Prostate gland (tissue), 2 donors: ENCODE measurements at places on chromosomes 2 and 18. TPM values are rescaled to one million over a fixed set of nuclear protein-coding genes. Genes with fewer than 3 reads are reported as not detected.
A peak's percentile ranks its signal among the peaks of the same experiment; 100 is the strongest.

- no peak for DNase-seq
Observed at GRCh38 chr2:202736826-202737225, 102.1 kb downstream of the FAM117B start.

GRCh38 chr2:27485496-27485895 lies 4.0 kb downstream of the IFT172 start:
- no peak for DNase-seq

DNA sequence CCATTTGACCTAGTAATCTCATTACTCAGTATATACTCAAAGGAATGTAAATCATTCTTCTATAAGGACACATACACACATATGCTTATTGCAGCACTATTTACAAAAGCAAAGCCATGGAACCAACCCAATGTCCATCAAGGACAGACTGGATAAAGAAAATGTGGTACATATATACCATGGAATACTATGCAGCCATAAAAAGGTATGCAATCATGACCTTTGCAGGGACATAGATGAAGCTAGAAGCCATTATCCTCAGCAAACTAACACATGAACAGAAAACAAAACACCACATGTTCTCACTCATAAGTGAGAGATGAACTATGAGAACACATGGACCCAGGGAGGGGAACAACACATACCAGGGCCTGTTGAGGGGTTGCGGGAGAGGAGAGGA lies 214.5 kb downstream of the NBAS start:
- DNase-seq = no peak

DNA sequence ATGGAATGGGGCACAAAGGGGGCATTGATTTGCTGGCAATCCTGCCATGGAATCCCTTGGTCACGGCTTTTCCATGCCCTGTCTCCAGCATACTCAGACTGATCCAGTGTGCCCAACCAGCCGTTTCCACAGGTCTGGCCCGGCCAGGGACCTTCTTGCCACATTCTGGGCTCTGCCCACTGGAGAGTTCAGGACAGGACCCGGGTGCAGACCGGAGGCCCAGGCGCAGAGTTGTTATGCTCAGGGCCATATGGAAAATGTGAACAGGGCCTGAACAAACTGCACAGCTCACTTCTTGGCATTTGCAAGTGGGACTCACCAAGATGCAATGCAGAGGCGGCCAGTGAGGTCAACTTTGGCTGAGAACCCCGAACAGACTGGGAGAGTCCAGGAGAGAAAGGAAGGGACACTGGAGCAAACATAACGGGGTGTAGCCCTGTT lies 15.6 kb upstream of the ASAP2 start:
- no peak for DNase-seq

- no peak for DNase-seq
Observed at GRCh38 chr18:24603151-24603550, 142.7 kb downstream of the HRH4 start.

DNA sequence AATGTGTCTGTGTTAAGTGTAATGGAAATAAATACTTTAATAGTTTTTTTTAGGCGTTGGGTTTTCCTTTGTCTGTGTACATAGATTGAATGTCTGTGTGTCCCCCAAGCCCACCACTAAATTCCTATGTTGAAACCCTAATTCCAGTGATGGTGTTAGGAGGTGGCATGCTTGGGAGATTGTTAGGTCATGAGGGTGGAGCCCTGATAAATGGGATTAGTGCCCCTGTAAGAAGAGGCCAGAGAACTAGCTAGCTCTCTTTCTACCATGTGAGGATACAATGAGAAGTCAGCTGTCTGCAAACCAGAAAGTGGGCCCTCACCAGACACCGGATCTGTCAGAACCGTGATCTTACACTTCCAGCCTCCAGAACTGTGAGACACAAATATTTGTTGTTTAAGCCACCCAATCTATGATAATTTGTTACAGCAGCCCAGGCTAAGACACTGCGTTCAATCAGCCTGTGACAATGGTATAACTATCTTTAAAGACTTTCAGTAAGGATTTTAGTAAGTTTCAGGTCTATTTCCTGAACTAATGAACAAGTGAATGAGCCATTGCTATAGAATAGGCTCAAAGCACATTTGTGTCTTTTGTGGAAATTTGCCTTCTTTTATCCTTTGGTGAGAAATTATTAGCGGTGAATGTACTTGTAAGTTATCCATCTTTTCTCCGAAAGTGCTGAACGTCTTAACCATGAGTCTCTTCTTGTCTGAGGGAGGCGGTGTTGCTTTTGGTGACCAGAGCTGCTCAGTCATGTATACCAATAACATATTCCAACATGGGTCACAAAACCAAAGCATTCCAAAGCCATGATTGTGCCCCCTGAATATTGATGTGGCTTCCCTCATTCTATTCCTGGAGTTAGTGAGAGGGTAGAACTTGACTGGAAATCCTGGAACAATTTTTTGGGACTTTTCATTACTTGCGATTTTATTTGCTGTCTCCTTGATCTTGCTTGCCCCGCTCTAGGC lies 29.6 kb upstream of the IL1R1 start:
- no peak for DNase-seq

GRCh38 chr18:48611785-48612480 lies 73.1 kb downstream of the CTIF start:
- DNase-seq = no peak

- no peak for DNase-seq
Observed at GRCh38 chr2:42256505-42256904, 87.4 kb downstream of the EML4 start.

GRCh38 chr18:58690259-58690658 lies 19.0 kb downstream of the MALT1 start:
- no peak for DNase-seq

GRCh38 chr18:44816477-44816876 lies 135.8 kb downstream of the SETBP1 start:
- no peak for DNase-seq

DNA sequence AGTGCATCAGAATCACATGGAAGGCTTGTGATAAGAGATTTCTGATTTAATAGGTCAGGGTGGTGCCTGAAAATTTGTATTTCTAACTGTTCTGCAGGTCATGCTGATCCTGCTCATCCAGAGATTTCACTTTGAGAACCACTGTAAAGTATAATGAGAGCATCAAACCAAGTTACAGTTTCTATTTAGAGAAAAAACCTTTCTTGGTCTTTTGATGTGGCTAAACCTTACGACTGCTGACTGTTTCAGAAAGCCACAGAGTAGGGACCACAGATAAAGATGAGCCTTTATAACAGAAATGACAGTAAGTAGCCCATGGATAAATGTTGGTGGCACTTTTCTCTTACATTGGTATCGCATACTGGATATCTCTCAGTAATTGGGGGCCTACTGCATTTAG lies 109.4 kb upstream of the FANCL start:
- no peak for DNase-seq

DNA sequence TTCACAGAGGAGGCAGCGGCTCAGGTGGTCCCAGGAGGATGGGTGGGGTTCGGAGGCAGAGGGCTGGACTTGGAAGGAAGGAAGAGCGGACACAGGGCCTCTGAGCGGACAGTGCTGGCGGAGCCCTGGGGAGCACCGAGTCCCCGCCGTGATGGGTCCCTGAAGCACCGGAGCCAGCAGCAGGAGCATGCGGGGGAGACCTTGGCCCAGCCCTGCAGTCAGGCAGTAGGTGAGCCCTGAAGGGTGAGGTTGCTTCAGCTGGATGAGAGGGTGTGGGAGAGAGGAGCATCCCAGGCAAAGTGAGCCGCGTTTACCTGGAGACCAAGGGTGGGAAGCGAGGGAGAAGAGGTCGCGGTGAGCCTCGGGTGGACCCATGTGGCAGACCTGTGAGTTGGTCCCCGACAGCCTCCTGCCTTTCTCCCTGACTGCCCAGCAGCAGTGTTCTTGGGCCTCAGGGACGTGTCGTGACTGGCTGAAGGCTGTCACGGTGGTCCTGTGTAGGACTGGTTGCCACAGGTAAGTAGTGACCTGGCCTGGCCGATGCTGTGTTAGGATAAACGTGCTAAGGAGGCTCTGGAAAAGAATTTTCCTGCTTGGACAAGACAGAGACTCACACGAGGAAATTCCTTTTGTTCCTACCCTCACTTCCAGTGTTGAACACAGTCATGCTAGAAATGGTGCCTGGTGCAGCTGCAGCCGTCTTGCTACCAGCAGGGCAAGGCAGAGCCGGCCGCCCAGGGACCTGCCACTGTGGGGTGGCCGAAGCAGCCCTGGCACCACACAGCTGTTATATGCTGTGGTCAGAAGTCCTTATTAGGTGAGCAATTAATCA lies 73.0 kb downstream of the RRM2 start:
- no peak for DNase-seq

DNA sequence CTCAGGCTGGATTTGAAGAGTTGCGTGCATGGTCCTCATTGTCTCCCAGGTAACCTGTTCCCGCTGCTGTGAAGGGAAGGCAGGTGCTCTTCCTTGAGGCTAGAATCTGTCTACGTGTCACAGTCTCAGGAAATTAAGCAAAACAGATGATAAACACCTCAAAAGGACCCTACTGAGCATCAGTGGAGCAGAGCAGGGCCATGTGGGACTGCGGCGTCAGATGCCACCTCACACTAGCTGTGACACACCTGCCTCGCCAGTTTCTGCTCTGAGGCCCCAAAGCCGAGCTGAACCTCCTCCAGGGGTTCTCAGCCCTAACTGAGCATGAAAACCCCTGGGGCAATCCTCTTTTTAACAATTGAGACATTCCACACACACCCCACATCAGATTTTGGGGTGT lies 2.0 kb downstream of the C2orf92 start:
- DNase-seq = no peak

GRCh38 chr2:167595021-167595420 lies 652.4 kb downstream of the STK39 start:
- no peak for DNase-seq

DNA sequence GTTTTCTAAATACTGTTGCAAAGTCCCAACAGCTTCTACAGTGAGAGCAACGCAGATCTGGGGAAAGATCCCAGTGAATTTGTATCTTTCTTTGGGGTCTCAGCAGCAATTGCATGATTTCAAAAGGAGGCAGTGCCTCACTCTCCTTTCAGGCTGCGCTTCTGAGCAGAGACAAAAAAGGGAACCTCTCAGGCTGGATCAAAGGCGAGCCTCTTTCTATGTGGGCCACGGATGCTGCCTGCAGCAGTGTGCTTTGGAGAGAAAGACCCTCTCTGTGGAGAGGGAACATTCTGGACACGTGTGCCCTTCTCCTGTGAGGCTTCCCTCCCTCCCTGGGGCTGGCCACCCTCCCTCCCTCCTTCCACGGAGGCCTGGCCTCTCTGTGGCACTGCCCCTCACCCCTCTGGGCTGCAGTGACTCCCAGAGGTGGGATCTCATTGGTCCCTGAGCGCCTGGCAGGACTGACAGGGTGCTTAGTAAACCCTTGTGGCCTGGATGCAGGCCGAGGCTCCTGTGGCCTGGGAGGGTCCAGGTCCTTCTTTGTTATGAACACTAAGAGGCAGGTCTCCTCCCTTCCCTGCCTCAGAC lies 21.6 kb upstream of the PDIA6 start:
- DNase-seq = no peak

GRCh38 chr2:120445449-120446143 lies 99.7 kb downstream of the INHBB start:
- DNase-seq = no peak

GRCh38 chr2:144801766-144802165 lies 281.8 kb upstream of the ZEB2 start:
- DNase-seq = no peak

DNA sequence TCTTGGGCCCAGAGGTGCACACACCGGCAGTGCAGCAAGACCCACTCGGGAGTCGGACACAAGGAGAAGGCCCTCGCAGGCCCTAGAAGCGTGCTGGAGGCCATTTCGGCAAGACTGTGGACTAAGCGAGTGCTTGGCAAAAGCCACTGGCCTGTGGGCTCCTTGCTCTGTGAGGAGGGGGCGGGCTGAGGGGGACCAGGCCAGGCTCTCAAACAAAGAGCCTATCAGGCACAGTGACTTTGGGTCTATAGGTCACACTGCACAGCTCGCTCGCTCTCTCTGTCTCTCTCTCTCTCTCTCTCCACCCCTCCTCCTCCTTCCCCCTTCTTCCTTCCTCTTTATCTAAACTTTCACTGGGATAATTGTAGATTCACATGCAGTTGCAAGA lies 23.6 kb upstream of the ZCCHC2 start:
- DNase-seq = no peak

- peak; percentile 4 for DNase-seq
Observed at GRCh38 chr2:146642066-146642465, 1202.8 kb upstream of the ACVR2A start.

- DNase-seq = no peak
Observed at GRCh38 chr2:8622199-8622911, 59.5 kb upstream of the ID2 start.

DNA sequence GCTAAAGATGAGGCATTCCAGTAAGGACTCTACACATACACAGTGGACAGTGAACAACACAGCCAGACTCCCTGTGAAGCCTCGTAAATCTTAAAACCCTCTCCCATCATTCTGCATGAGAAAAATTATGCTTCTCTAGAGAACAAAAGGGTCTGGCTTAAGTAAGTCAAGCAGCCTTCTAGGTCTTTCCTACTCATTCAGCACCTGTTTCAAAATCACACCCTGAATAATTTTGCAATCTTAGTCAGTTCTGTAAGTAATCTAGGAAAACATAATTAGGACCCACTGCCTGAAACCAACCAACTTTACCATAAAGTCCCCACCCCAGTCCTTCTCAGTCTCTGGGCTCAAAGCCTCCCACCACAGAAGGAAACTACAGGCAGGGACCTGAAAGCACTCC lies 19.7 kb downstream of the IAH1 start:
- no peak for DNase-seq

DNA sequence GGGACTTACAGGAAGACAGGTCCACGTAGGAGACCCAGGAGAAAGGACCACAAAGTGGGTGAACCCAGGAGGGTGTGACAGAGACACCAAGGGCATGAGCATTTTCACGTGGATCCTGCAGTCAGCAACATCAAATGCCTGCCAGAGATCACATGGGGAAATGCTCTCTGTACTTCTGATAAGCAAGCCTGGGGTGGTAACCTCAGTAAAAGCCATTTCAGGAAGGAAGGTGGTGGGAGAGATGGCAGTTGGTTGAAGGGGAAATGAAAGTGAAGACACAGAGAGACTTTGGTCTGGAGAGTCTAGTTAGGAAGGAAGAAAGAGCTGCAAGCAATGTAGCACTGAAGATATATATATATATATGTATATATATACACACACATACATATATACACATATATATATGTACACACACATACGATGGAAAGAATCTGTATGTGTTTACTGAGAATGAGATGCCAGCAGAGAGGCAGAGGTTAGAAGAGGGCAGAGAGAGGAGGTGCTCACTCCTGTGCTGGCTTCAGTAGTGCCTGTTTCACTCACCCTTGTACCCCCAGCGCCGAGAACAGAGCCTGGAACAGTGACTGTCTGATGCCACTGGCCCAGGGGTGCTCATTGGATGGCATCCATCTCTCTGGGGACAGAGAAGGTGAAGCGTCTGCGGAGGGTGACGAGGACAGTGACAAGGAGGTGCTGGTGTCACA lies 314.9 kb downstream of the AFF3 start:
- no peak for DNase-seq

The MAP4K3 gene
- total RNA-seq = 34.3 TPM

The TMEM247 gene
- not detected for total RNA-seq

The CAPN10 gene
- total RNA-seq = 68.4 TPM

The RTKN gene
- total RNA-seq = 24.5 TPM

The RFX8 gene
- not detected for total RNA-seq

The RUFY4 gene
- total RNA-seq = 0.11 TPM

The CFC1 gene
- total RNA-seq = 6.6 TPM

The IL36G gene
- not detected for total RNA-seq

The GBX2 gene
- not detected for total RNA-seq

The CRYGD gene
- total RNA-seq = not detected

The SCG2 gene
- 5.4 TPM for total RNA-seq

The PTPRN gene
- 0.09 TPM for total RNA-seq

The LYG1 gene
- 0.32 TPM for total RNA-seq

The ZSWIM2 gene
- total RNA-seq = 2.3 TPM
